Neural progenitor cell (in vitro differentiated cells): ENCODE measurements at places on chromosomes 5 and 9. TPM values are rescaled to one million over a fixed set of nuclear protein-coding genes. Genes with fewer than 3 reads are reported as not detected.

- DNase-seq, result no peak
These were observed 54.6 kb downstream of the SCAI start for GRCh38 chr9:125088752-125089151.

The RAD17 gene
- 32.3 and 51.6 TPM in 2 replicates for total RNA-seq

The FRMD3 gene
- 1.8 and 1.9 TPM in 2 replicates for total RNA-seq

- no peak for DNase-seq
These were observed 65.1 kb downstream of the ANKH start for GRCh38 chr5:14806456-14806855.
